ENCODE measurements at places on chromosomes 16 and 17. TPM values are rescaled to one million over a fixed set of nuclear protein-coding genes. Genes with fewer than 3 reads are reported as not detected.

DNA sequence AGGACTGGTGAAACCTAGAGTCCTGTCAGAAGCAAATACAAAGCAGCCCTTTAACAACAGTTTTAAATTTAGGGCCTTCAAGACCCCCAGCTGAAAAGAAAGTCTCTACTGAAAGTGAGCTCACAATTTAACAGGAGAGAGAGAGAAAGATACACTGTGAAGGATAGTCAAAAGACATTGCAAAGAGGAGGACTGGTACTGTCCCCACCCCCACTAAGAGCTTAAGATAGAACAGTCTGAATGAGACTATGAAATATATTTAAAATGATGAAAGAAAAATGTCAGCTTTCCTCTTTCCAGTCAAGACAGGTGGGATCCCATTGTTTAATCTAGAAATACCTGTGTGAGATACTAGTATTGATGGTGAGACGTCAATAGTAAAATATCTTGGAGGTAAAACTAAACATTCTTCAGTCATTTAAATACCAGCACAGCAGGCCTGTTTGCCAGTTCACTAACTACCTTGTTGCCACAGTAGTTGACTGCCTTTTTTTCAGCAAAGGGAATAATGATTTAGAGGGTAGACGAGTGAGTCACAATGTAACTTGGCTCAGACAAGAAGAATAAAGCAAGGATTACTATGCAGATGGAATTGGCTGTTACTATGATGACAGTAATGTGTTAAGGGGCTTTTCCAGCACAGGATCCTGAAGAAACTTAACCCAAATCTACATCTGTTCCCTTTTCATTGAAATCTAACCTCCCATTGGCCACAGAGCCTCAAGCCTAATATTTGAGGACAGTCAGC, 47.2 kb upstream of the RASL10B start:
- no peak for DNase-seq

DNA sequence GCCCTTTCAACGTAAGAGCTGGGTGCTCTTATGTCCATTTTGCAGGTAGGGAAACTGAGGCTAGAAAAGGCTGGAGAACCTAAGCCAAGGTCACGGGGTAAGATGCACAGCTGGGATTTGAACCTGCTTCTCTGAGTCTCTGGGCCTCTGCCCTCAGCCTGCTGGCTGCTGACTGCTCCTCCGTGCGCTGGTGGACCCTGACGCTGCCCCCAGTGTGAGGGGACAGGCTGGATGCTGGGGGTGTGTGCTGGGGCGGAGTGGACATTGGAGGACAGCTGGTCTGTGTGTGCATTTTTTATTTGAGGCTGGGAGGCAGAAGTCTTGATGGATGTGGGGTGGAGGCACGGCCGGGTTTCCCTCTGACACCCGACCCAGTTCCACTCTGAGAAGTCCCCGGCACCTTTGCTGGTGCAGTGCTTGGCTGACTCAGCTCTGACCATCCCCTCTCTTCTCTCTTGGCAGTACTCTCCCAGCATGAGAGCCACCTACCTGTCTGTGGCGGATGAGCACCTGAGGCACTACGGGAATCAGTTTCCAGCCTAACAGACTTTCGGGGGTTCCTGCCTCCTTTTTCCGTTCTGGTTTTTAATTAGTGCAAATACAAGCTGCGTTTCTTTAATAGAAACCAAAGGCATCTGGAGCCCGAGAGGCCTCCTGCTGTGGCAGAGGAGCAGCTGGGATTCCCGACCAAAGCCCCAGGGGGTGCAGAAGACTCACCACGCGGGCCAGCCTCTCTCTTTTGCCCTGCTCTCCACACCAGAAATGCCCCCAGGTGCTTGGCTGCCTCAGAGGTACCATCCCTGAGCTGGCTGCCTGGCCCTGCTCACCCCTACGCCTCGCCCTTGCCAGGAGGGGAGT, 14.1 kb upstream of the DNAI2 start:
- DNase-seq = no peak

- DNase-seq = no peak
Measured at GRCh38 chr17:67150826-67151225, 94.2 kb downstream of the HELZ start.

DNA sequence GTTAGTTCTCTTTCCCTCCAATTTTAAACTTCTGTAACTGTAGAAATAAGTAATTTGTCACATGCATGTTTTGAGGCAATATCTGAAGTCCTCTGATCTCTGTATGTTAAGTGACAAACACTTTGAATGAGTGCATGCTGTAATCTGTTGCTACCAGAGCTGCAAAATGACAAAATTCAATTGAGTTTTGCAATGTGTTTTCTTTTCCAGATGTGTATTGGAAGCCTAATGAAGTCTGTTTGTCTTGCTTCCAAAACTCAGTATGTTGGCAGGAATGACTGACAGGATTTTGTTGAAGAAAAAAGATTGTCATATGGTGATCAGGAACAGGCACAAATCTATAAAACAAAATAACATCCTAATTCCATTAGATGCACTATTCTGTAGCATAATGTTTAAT, 561.6 kb upstream of the CDH8 start:
- no peak for DNase-seq

The PITPNM3 gene
- total RNA-seq = 0.44 TPM

- DNase-seq = no peak
Measured at GRCh38 chr17:72898725-72899124, 193.8 kb downstream of the SLC39A11 start.

The KRT9 gene
- not detected for total RNA-seq

GRCh38 chr17:27538156-27538955, 82.1 kb downstream of the KSR1 start:
- DNase-seq = no peak

Measured in Panc1 (cell line).